ENCODE measurements at places on chromosomes 7 and 10. TPM values are rescaled to one million over a fixed set of nuclear protein-coding genes. Genes with fewer than 3 reads are reported as not detected.

LYZL2 gene
- not detected for total RNA-seq

MBLAC1 gene
- total RNA-seq, result 4.1 TPM

NANOS1 gene
- 0.40 TPM for total RNA-seq

DNA sequence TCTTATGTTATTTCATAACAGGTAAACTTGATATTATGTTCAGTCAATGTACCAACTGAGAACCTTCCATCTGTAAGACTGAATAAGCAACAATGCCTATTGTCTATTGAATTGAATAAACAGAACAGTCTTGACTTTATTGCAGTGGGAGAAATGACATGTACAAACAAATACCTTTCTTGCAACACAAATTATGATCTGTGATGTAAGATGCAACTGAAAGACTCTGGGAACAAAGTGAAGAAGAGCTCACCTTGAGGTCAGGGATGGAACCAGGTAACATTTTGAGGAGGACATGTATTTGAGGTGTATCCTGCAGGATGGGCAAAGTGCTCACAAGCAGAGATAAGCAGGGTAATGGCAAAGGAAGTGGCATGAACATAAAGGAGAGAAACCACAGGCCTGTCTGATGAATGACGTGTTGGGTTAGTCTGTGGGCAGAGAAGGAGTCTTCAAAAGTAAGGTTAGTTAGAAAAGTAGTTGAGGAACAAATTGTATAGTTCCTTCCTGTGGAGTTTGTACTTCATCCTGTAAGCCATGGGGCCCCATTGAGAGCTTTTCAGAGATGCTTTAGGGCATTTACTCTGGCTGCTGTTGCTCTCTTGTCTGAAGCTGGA lies 9.5 kb downstream of the PNLIPRP3 start:
- DNase-seq, result no peak
- H3K27me3 ChIP-seq, result no peaks in the 10 kb centered on the region
- H3K36me3 ChIP-seq, result no peaks in the 10 kb centered on the region
- H3K27ac ChIP-seq, result no peak overlapping the region
- peaks cover 4% of the 10 kb centered on the region for H3K4me1 ChIP-seq

DNA sequence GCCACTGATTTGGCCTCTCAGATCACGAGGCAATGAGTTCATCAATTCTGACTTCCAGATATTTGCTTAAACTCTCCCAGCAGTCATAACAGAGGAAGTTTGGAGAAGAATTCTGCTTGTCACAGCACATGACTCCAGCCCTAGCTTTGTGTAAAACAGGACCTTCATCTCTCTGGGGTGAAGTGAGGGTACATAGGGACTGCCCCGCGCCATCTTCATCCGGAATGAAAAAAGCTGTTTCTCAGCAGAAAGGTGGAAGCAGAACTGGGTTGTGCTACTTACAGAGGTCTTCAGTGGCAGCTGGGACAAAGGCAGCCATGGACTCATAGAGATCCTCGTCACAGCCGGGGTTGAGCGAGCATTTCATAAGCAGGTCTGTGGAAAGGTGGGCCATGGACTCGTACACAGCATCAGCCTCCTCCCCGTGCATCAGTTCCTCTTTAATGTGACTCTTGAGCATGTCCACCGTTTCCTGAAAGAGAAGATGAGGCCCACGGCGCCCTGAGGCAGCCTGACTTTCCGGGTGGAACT lies 58.4 kb upstream of the TM9SF3 start:
- H3K27me3 ChIP-seq, result no peaks in the 10 kb centered on the region
- no peak overlapping the region for H3K4me3 ChIP-seq
- DNase-seq, result no peak
- H3K4me1 ChIP-seq, result peaks cover 30% of the 10 kb centered on the region

DNA sequence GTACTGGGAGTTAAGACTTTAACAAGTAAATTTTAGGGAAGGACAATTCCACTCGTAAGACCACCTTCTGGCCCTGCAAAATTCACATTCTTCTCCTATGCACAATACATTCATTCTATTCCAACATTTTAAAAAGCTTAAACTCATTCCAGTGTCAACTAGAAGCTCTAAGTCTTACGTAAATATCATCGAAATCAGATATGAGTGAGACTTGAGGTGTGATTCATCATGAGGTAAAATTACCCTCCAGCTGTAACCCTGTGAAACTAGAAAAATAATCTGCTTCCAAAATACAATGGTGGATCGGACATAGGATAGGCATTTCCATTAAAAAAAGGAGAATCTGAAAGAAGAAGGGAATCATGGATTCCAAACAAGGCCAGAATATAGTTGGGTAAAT lies 370.3 kb downstream of the CDC14C start:
- H3K36me3 ChIP-seq, result no peaks in the 10 kb centered on the region
- no peaks in the 10 kb centered on the region for H3K27me3 ChIP-seq
- H3K27ac ChIP-seq, result no peak overlapping the region
- H3K4me1 ChIP-seq, result no peaks in the 10 kb centered on the region

DNA sequence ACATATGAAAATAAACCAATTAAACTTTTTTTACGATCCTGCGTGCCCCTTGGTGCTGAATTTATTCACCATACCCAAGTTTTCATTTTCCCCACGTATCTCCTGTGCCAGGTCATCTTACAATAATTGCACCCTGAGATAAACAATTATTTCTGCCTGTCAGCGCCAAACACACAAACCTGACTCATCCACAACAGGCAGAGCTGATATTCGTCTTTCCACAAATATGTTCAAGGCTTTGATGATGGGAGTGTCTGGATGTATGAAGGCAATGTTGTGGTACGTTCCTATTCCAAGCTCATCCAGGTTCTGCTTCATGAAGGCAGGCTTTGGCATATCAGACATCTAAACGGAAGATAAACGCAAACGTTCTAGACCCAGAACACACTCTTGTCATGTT lies 45.8 kb upstream of the RHEB start:
- peaks cover 1% of the 10 kb centered on the region for H3K4me1 ChIP-seq
- no peak overlapping the region for H3K27ac ChIP-seq
- H3K4me3 ChIP-seq, result no peak overlapping the region
- H3K27me3 ChIP-seq, result no peaks in the 10 kb centered on the region

DNA sequence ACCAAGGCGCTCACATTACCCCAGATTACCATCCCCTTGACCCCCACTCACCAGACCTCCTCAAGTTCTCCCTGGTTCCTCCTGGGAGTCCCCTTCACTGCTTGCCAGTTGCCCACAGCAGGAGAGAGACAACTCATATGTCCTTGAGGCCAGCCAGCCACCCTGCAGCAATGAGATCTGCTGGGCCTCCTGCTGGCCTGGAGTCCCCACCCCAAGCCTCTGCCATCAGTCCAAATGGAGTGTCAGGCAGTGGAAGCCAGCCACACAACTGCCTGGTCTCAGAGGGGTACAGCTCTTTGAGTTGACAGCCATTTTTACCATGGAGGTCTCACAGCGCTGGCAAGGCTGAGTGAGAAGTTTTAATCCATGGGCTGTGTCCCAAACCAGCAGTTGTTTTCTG lies 53.0 kb upstream of the EXOC4 start:
- no peak for DNase-seq
- no peak overlapping the region for H3K27ac ChIP-seq
- no peak overlapping the region for H3K4me3 ChIP-seq
- no peaks in the 10 kb centered on the region for H3K36me3 ChIP-seq

- H3K36me3 ChIP-seq, result no peaks in the 10 kb centered on the region
- peaks cover 17% of the 10 kb centered on the region for H3K27me3 ChIP-seq
- H3K4me1 ChIP-seq, result no peaks in the 10 kb centered on the region
- no peak overlapping the region for H3K27ac ChIP-seq
- no peak for DNase-seq
- H3K4me3 ChIP-seq, result no peak overlapping the region
Observed at GRCh38 chr7:78055001-78055573, 256.5 kb downstream of the PHTF2 start.

DNA sequence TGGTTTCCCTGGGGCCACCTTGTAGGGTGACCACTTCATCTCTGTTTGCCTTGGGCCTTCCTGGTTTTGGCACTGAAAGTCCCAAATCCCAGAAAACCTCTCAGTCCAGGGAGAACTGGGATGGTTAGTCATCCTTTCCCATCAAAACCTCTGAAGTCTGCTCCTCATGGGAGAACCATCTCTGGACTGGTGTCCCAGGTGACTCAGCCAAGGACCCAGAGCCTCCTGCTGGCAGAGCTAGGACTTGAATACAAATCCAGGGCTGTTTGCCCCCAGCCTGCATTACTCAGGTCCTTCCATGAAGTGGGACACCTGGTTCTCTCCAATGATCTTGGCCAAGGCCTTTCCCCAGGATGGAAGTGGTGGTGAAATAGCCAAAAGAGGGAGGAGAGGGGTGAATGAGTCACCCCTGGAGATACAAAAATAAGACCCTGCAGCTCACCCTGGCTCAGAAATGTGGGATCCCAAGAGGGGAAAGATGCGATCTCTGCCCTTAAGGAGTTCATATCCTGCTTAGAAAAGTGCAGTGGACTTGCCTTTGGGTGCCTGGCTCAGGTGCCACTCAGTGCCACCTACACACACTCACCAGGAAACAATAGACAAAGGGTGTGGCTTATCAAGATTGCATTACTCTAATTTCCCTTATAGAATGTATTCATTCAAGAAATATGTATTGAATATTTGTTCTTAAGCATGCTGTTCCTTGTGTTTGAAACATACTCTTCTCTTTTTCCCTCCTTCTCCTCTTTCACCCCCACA lies 22.0 kb downstream of the ADRA2A start:
- peaks cover under 1% of the 10 kb centered on the region for H3K4me1 ChIP-seq
- peaks cover 9% of the 10 kb centered on the region for H3K27me3 ChIP-seq
- no peak overlapping the region for H3K4me3 ChIP-seq
- no peak overlapping the region for H3K27ac ChIP-seq

- peaks cover 2% of the 10 kb centered on the region for H3K27me3 ChIP-seq
- H3K27ac ChIP-seq, result no peak overlapping the region
- H3K4me1 ChIP-seq, result no peaks in the 10 kb centered on the region
- DNase-seq, result no peak
- no peaks in the 10 kb centered on the region for H3K36me3 ChIP-seq
Observed at GRCh38 chr7:12194426-12194825, 16.7 kb upstream of the TMEM106B start.
